ENCODE measurements at places on chromosomes 12 and 14. TPM values are rescaled to one million over a fixed set of nuclear protein-coding genes. Genes with fewer than 3 reads are reported as not detected.

DNA sequence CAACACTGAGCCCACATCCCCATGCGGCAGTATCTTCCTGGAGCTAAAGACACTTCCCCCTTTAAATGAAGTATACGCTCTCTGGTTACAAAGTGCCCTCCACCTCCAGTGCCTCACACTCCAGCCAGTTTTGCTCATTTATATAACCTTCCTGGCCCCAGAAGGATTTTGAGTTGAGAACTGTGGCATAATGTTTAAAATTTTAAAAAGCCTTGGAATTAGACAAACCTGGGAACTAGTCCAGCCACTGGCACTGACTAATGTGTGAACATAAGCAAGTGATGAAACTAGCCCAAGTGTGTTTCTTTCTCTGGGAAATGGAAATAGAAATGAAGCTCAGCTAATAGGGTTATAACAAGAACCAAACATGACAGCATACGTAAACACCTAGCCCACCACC, 723.7 kb upstream of the USP15 start:
- DNase-seq, result no peak

The OTX2 gene
- not detected for polyA plus RNA-seq

DNA sequence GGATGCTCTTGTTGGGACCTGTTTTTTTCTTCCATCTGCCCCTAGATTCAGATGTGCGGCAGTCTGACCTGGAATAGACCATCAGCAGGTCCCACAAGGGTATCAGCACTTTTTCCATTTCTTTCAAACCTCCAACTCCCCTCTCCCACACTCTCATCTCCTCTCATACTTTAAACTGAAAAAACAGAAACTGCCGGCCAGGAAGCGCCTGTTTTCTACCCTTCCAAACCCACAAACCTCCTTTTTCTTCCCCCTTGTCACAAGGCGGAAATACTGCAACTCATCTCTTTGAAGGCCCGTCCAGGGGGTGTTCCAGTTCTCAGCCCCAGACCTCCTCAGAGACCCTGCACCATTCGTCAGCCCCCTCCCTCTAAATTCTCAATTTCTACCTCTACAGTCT, 62.5 kb upstream of the FKBP4 start:
- DNase-seq, result no peak

- DNase-seq, result no peak
Measured at GRCh38 chr12:39431797-39432196, 11.1 kb downstream of the KIF21A start.

DNA sequence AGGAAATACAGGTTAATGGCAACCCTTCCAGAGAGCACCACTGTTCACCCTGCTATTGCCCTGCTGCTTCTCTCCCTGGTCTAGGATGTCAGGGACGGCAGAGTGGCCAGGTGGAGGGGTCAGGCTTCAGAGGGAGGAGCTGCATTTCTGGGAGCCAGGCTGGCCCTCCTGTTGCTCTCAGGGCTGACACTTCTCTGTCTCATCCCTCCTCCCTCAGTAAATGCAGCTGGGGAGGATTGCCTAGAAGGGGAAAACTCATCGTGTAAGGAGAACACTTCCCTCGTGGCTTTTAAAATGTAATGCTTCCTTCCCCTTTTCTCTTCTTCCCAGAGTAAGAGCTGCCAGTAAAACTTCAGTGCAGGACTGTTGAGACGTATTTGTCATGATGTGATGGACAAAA, 20.8 kb downstream of the SUSD6 start:
- no peak for DNase-seq

DNA sequence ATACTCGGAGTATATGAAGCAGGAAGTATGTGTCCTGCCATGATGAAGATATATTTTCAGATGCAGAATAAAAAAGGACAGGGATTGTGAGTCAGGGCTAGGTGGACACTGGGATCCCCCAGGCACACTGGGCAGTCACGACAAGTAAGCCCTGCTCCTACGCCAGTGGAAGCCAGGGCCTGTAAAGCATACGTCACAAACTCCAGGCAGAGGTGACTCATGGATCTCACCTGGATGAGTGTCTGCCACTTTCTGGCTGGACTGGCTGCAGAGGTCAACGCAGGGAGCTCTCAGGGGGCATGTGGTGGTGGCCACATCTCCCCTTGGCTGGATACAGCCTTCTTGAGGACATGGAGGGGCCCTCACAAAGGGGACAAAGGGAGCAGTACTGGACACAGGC, 262.3 kb downstream of the GLT1D1 start:
- no peak for DNase-seq
